D721Med (cell line): ENCODE measurements at places on chromosomes 3 and 15.

- no peak for DNase-seq
Measured at GRCh38 chr15:52481915-52482314, 46.8 kb downstream of the MYO5A start.

GRCh38 chr3:146834917-146835316 lies 229.8 kb upstream of the PLSCR5 start:
- DNase-seq = no peak

- no peak for DNase-seq
Measured at GRCh38 chr3:141663993-141664392, 74.1 kb upstream of the RNF7 start.

DNA sequence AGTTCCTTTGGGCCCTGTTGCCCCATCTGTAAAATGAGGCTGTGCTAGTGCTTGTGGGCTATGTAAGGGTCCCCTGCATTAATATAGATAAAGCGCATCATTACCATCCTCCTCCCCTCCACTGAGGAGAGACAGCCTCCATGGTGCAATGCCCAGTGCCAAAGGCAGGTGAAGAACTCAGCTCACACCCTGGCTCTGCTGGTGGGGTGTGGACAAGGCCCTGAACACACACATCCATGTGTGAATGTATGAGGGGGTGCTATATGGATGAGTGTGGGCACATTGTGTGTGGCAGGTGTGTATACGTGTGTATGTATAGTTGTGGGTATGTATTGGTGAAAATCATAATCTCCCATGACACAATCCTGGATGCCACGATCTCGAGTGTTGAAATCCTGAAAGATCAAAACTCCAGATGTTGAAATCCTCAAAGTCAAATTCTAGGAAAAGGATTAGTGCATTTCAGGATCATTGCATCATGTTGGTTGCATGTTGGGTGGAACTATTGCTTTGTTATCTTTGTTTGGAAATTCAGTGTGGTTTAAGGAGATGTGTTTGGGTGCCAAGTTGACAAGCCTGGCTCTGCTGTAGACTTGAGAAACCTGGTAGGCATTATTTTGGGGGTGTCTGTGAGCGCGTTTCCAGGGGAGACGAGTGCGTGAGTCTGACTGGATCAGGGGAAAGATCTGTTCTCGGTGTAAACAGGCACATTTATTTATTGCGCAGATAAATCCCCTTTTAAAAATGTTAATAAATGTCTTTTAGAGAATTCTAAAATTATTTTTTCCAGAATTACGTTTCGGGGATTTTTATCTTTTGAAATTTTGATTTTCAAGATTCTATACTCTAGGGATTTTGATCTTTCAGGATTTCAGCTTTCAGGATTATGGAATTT lies 42.0 kb upstream of the SEC61A1 start:
- no peak for DNase-seq

- no peak for DNase-seq
Measured at GRCh38 chr3:71468311-71469137, 115.0 kb downstream of the FOXP1 start.

DNA sequence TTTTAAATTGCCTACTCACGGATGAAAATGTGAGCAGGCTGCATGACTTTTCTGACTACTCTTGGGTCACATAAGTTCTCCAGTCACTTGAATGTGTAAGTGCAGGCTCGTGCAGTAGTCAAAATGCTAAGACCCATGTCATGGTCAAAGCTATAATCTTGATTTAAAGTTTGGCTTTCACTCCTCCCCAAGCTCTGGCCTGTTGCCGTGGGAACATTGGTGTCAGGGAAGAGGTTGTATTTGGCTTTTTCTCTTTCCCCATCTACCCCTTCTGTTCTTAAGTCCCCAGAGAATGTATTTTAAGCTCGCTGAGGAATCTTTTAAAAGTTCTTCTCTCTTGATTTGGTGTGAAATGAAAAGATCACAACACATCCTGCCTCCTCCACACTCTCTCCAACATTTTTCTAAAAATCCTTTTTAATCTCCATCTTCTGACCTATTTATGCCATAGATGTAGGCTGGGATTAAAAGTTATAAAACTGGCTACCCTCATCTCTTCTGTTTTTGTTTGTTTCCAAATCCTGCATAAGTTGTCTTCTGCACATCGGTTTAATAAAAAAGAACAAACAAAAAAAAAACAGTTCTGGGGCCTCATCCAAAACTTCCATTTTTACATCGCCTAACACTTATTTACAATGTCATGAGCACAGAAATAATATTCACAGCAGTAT lies 61.4 kb upstream of the ADAMTSL3 start:
- no peak for DNase-seq

DNA sequence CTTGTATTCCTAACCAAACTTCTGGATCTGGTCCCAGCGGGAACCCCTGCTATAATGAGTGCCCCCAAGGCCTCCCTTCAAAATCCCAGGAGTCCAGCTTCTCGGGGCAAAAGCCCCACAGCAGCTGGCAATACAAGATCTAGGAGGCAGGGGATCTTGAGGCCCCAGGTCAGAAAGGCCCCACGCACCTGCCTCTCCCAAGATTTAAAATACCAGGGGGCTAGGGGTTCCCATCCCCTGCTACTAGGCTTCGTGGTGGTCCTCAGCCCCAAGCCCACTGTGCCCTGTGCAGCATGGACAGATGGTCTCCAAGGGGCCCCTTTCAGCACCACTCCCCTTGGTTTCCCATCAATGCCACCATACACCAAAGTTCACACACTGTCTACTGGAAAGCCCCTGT lies 15.8 kb upstream of the CYP11A1 start:
- DNase-seq = no peak

- DNase-seq = no peak
Measured at GRCh38 chr3:154510780-154511179, 80.8 kb upstream of the GPR149 start.

GRCh38 chr3:183527428-183528379 lies 27.8 kb downstream of the KLHL6 start:
- DNase-seq = no peak

- no peak for DNase-seq
Measured at GRCh38 chr3:84904816-84905555, 53.8 kb upstream of the CADM2 start.

- no peak for DNase-seq
Measured at GRCh38 chr15:59169251-59169708, 37.4 kb upstream of the LDHAL6B start.

DNA sequence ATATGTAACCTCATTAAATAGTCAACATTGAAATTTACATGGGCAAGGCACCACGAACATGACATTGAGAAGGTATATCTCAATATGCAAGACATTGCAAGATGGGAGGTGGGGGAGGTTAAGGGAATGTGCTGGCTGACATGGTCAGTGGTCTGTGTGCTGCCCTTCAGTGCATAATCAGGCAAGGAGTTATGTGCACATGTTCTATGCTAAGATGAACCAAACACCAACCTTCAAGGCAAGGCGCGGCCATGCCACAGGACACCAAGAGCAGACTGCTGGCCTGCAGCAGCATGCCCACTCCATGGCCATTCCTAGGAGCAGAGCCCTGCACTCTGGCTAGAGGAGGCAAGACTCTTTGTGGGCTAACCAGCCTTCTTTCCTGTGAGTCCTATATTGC lies 40.9 kb upstream of the TSPAN3 start:
- DNase-seq = no peak

DNA sequence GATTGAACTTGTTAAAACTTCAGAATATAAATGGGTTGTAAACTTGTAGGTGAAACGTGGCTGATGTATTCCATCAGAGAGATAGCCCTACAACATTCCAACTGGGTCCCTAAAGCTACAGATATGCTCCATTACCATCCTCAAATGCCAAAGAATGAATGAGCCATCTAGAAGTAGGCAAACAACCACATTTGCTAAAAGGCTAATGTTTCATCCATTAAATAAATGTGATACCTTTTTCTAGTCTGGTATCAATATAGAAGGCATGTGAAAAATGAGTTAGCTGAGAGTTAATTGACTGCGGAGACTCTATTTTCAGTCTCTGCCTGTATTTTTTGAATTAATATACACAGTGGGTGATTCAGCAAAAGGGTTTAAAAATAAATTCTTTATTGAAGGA lies 203.8 kb downstream of the RBMS3 start:
- DNase-seq = no peak

DNA sequence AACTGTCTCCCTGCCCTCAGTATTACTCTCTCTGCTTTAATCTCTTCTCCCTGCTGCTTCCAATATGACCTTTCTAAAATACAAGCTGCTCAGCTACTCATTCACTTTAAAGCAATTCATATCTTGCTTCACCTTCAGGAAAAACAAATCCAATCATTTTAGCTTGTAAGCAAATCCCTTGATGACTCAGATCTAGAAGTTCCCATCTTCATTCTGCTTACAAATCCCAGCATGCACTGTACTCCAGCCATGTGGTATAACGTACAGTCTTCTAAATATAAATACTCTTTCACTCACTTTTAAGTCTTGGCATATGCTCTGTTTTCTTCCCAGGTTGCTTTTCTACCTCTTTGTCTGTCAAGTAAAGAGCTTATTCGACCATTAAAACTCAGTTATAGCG lies 1009.1 kb upstream of the SEMA6D start:
- no peak for DNase-seq

- DNase-seq = no peak
Measured at GRCh38 chr3:9808345-9809037, 1.6 kb upstream of the TTLL3 start.

- DNase-seq = no peak
Measured at GRCh38 chr3:64063207-64063982, 40.1 kb upstream of the PSMD6 start.

- no peak for DNase-seq
Measured at GRCh38 chr15:25072857-25073476, 118.2 kb downstream of the SNRPN start.

- DNase-seq = no peak
Measured at GRCh38 chr15:31477301-31477700, 150.7 kb downstream of the KLF13 start.

- no peak for DNase-seq
Measured at GRCh38 chr15:71784719-71785118, 25.6 kb upstream of the NR2E3 start.

- no peak for DNase-seq
Measured at GRCh38 chr15:80494351-80494751, 90.2 kb downstream of the ARNT2 start.

DNA sequence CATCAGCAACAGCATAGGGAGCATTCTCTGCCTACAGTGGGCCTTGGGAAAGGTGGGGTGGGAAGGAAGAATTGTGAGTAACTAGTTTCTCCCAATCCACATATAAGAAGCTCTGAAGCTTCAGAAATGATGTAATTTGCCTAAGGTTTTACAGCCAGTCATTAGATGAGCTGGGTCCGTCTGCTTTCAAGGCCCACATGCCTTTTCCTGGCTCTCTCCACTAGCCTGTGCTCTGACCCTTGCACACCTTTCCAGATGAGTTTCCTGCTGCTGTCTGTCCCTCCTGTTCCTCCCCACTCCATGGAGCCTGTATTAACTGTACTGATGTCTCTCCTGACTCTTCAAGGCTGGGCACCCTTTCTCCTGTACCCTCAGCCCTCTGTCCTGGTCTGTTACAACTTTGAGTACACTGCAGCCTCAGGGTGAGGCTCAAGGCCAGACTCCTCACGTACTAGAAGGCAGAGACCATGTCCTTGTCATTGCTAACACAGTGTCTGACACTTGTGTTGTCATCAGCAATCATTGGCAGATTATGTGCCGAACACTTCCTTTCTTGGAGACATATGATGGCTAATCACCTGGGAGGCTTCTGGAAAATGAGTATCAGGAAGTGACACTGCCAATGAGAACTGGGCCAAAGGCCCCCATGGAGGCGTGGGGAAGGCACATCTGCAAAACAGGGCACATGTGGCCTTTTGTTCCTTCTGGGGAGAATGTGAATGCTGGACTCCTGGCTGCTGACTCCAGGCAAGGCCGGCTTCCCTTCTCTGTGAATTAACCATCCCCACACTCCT lies 6.6 kb downstream of the TM6SF1 start:
- no peak for DNase-seq

- DNase-seq = no peak
Measured at GRCh38 chr3:153889905-153890334, 231.3 kb upstream of the ARHGEF26 start.

DNA sequence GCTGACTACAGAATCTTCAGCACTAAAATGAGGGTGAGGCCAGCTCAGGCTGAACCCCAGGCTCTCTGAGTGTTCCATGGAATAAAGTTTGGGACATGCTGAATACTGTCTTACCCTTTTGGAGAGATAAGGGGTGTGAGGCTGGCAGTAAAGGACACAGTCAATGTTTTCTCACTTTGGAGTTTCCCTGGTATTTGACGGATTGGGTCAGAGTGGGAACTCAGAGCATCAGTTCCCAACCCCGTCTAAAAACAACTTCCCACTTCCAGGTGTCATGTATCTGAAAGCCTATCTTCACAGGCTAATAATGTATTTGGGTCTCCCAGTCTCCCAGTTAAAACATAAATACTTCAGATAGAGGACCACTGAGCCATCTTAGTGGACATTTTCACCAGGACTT lies 180.7 kb downstream of the TLE3 start:
- no peak for DNase-seq

DNA sequence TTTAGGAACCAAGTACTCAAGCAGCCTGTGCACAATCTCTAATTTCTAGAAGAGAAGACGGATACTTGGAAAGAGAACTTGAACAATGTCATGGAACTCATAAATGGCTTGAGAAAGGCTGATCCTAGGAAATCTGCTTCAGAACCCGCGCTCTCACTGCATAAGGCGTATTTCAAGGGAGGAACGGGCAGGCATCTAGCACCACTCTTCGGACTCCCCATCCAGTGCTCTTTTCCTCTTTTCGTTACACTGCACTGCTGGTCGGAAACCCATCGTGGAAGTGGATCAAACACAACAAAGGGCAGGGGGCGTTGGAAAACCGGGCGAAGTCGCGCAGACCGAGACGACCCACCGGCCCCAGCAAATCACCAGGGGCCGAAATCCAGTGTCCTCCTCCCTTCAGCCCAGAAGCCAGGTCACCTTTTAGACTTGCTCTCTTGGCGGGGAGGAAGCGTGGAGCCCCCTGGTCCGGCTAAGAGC lies 539 bp upstream of the TLNRD1 start:
- DNase-seq = no peak

GRCh38 chr3:63086190-63086589 lies 191.9 kb upstream of the SYNPR start:
- DNase-seq = no peak

- DNase-seq = no peak
Measured at GRCh38 chr3:106485217-106485616, 616.4 kb upstream of the CBLB start.

GRCh38 chr3:25910997-25911396 lies 121.1 kb downstream of the OXSM start:
- no peak for DNase-seq

- DNase-seq = no peak
Measured at GRCh38 chr3:123683505-123684154, 98.8 kb upstream of the HACD2 start.

GRCh38 chr15:43648649-43649429 lies at the start of gene CATSPER2:
CATSPER2 (minus strand) TSS chr15:43648844; CDS start chr15:43648061, 783 bp downstream.
- DNase-seq = no peak

DNA sequence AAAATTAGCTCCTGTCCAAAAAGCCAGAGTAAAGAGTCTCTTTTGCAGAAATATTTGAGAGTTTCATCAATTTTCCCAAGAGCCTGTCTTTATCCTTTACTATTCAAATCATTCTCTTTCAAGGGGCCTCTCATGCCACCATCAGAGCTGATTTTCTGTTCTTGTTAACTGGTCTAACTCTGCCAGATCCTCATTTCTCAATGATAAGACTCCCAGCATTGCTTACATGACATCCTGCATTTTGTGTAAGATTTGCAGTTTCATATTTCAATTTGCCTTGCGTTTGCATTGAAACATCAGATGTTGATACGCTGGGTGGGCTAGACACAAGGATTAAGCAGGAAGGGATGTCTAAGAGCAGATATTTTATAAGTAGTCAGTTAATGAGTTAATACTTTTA lies 228.7 kb downstream of the TBL1XR1 start:
- DNase-seq = no peak

- no peak for DNase-seq
Measured at GRCh38 chr3:114732353-114732752, 414.7 kb downstream of the ZBTB20 start.
